ENCODE measurements at places on chromosomes 12 and 14.

DNA sequence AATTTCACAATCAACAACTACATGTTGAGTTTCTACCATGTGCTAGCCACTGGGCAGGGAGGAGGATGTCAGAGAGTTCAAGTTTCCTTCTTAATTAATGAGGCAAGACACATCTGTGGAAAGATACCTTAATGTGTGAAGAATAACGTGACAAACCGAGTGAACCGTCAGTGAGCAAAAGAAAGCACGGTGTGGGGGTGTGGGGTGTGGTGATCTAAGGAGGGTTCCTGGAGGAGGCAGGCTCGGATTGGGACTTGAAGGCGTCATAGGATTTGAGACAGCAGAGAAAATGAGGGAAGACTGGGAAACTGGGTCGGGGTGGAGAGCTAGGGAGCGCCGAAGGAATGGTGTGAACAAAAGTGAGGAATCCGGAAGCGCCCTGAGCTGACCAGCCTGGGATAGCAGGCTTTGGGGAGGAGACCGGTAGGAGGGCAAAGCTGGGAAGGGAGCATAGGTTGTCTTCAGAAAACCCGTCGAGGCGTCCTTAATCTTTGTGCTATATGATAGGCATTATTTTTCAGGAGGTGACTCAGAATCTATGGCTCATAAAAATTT lies 22.3 kb downstream of the GALNT8 start:
- no peak for DNase-seq

- no peak for DNase-seq
Observed at GRCh38 chr12:119259484-119259883, 75.0 kb upstream of the CCDC60 start.

- no peak for DNase-seq
Observed at GRCh38 chr12:19657118-19657731, 217.9 kb downstream of the AEBP2 start.

DNA sequence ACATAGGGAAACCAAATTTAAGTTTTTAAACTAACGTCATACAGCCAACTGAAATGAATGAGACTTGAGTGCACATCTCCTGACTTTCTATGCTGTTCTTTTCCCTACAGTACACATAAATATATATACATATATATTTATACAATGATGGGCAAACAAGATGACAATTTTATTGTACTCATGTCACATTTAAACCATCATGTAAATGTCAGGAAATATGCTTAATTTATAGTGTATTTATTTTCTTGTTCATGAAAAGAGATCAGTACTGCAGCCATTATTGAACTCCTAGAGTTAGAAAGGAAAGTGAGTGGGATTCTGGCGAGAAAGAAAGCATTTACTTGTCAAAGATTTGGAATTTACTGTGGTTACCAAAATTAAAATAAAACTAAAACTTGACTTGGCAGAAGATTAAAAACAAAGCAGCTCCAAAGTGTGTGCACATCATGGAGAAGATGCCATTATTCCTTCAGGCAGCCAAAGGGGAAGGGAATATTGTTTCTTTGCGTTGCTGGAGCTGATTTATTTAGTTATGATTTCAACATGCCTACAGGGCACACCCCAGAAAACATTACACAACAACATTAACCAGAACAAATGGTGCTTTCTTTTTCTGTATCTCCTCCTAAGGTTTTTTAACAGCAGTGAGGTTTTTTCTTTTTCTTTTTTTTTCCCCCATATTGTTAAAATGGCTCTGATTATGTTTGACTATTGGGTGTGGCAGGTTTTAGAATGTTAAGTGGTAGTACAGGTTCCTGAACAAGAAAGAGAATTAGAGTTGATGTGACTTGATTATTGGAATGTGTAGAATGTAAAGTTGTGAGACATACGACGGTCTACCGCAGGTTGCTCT lies 144.6 kb downstream of the RAD51B start:
- no peak for DNase-seq

DNA sequence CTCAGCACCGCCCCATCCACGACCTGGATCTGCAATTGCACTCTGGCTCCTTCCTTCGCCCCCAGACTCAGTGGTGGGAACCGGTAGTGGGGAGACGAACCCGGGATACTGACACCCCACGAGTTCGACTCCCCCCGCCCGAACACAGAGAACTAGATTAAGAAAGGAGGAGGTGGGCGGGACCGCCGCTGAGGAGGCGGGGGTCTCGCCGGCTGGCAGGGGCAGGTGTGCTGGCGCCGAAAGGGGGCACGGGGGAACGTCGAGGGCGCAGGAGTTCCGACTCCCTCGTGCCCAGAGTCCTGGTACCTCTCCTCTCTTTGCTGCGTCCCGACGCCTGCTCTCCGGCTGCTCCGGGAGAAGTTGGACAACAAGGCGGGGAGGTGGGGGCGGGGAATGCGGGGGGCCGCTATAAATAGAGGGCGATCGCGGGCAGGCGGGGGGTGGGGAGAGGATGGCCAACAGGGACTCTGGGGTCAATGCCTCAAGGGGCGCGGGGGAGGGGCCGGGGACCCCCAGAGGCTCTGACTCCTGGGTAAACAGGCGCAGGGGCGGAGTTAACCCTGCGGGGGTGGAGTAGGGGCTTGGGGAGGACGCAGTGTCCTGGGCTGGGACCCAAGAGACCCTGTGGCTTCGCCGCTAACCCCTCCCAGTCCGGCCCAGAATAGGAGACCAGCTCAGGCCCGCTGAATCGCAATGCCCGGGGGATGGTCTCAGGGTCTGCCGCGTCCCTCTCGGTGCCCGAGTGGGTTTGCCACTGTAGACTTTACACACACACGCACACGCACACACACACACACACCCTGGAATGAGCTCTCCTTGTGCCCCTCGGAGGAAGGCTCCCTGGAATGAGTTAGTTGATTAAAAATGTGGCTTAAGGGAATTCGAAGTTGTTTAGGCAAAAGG lies 761 bp upstream of the NDRG2 start:
- peak; percentile 15 for DNase-seq

DNA sequence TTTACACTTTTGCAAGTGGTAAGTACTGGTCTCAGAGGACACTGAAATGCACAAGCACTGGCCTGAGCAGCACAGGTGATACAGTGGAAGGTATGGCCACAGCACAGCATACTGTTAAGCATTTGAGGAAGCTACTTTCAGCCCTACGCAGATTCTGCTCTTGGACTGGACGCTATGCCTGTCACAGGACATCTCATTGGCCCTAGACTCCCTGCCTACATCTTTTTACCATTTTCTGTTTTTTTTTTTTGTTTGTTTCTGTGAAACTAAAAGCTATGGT lies 144.2 kb upstream of the ABCD2 start:
- no peak for DNase-seq

- DNase-seq: no peak
Observed at GRCh38 chr12:84502907-84503787, 409.5 kb downstream of the SLC6A15 start.

DNA sequence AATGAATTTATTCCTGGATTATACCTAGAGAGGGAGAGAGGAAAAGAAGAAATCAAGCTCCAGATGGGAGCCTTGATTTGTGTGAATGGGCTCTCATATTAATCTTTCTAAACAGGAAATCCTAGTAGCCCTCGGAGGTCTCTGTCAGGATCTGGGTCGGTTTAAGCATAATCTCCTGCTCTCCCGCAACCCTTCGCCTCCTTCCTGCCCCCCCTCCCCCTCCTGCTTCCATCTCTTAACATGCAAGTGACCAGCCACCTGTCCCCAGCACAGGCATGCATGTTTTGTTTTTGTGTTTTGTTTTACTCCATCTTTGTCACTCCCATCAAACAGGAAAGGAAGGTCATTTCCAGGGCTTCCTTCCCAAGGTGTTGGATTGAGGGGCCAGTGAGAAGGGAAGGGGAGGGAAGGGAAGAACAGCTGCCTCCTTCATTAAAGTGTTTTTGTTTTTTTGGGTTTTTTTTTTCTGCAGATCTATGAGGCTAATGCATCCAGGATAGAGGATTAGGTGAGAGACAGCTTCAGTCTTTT lies 4.8 kb upstream of the KCNA5 start:
- no peak for DNase-seq

DNA sequence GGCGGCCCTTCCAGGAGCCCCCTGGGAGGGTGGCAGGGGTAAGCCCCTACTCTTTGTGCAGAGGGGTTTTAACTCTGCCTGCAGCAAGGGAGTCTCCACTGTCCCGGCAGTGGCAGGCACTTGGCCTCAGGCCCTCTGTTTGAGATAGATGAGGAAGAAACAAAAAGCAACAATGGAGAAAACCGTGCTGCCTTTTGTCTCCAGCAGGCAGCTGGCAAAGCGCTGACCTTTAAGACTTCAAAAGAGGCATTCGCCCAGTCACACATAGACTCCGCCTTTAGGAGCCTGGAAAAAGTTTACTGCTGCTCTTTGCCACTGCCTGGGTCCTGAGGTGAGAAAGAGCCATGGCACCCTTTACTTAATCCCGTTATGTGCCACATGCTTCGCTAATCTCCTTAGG lies 158.2 kb upstream of the NTF3 start:
- DNase-seq: no peak

DNA sequence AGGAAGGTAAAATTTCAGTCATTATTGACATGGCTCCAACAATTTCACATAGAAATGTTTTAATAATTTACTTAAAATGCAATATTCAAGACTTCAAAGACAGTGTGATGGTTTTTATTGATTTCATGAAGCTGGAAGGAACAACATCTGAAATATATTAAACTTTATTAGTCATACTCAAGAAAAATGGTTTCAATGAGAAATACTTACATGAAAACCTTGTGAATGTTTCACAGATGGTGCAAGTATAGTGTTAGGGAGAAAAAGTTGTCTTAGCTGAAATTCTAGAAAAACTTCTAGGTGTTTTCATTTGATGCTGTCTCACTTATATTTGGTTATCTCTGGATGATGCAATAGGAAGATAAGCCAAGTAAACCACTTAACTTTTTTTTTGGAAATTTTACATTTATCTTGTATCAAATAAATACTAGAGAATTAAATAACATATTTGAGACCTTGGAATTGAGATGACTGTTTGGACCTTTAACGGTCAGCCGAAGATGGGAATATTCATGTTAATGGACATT lies 65.5 kb downstream of the PELI2 start:
- DNase-seq: no peak

- no peak for DNase-seq
Observed at GRCh38 chr14:43132441-43132840, 1374.6 kb downstream of the FSCB start.

DNA sequence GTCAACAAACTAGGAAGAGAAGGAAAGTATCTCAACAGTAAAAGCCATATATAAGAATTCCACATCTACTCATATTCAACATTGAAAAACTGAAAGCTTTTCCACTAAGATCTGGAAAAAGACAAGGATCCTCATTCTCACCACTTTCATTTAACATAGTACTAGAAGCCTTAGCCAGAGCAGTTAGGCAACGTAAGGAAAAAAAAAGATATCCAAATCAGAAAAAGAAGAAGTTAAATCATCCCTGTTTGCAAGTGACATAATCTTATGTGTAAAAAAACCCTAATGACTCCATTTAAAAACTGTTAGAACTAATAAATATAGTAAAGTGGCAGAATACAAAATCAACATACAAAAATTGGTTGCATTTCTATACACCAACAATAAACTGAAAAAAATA lies 426.2 kb downstream of the BCAT1 start:
- no peak for DNase-seq

Data from activated CD4-positive, alpha-beta T cell treated with anti-CD3 and anti-CD28 coated beads for 4 hours (primary cell).